Kidney capillary endothelial cell (primary cell): ENCODE measurements at places on chromosomes 11 and 22.

DNA sequence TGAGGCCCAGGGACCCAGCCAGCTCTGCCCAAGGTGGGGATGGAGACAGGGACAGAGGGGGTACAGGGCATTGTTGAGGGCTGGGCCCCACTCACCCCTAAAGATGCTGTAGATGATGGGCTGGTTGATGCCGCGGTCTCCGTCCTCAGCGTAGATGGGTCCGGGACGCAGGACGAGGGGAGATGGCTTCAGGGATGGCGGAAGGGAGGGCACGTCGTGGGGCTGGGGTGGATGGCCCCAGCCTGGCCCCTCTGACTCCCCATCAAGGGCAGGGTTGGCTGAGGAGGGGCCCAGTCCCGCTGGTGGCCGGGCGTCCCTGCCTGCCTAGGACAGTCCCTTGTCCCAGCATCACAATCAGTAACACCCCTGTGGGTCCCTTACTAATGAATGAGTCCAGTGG lies 4.5 kb upstream of the IRF7 start:
- no peak for DNase-seq

GRCh38 chr11:64876835-64877341 lies 1.5 kb downstream of the EHD1 start:
- DNase-seq = no peak

- no peak for DNase-seq
Measured at GRCh38 chr11:32279672-32280071, 155.7 kb downstream of the WT1 start.

GRCh38 chr11:23755076-23755475 lies 741.8 kb upstream of the LUZP2 start:
- DNase-seq = no peak

GRCh38 chr11:65501472-65502273 lies 2.8 kb downstream of the MALAT1 start:
- no peak for DNase-seq

DNA sequence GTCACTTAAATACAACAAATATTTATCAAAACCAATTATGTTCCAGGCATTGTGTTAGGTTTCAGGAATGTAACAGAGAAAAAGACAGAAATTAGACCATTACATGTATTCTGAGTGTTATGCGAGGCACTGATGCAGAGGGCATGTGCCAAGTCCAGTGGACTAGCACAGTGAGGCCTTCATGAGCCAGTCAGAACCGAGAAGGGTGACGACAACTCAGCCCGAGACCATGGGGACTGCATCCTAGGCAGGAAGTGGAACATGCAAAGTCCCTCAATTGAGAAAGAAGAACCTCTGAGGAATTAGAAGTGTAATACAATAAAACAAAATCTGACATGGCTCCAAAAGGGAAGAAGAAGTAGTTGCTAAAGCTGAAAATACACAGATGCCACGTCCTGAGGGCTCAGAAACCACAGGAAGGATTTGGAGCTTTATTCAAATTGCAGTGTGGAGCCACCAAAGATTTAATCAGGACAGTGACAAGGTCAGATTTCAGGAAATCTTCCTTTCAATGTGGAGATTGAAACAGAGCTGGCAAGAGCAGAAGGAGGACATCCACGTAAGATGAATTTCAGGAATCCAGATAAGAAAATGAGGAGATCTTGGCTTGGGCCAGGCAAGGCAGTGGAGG lies 529.6 kb downstream of the NTM start:
- DNase-seq = no peak
